NAMALWA (cell line): ENCODE measurements at places on chromosomes 1 and 21.

DNA sequence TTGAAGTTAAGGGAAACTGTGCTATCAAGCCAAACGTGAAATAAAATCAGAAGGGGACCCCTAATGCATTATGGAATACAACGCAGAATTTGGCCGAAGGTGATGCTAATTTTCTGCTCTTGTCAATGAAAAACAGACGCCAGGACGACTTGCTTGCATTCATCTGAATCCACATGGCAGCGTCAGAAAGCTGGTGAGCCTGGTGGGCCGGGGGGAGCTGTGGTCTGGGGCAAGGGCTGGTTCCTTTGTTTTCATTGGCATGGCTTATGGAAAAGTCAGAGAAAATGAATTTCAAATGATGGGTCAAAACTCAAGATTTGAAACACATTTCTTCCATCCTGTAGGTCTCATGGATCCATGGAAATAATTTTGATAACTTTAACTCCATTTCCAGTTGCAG lies 86.4 kb upstream of the RUNX1 start:
- DNase-seq = no peak

DNA sequence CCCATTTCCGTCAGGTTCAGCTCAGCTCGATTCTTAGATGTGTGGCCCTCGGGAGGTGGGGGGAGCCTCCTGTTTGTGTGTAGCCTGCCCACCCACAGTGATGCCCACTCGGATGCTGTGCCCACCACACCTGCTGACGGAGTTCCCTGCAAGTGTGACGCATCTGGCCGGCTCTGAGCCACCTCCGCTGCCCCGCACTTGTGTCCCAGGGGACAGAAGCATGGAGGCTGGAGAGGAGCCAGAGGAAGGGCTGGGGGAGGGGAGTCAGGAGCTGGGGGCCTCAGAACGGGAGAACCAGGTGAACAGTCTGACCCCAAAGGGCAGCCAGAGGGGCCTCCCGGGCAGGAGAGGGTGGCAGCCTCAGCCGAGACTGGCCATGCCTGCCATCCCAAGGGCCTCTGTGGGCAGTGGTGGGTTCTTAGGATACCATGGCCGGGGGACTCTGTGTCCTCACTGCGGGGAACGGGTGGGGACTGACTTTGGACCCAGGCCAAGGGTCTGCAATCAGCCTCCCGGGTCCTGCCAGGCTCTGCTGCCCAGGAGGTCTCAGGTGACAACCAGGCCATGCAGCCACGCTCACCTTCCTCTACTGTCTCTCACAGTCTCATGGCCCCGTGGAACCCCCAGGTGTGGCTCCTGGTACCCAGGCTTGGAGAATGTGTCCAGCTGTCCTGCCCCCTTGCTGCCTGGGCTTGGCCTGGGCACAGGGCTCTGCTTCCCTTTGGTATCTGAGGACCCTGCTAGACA lies 267.2 kb upstream of the VAMP3 start:
- DNase-seq = no peak

GRCh38 chr21:38293765-38294164 lies 37.0 kb downstream of the KCNJ15 start:
- no peak for DNase-seq

- DNase-seq = no peak
Observed at GRCh38 chr1:3822421-3822820, 26.1 kb upstream of the LRRC47 start.

GRCh38 chr1:7267493-7267892 lies 482.2 kb downstream of the CAMTA1 start:
- DNase-seq = no peak

- DNase-seq = peak; percentile 75
Observed at GRCh38 chr1:151175863-151176262, at the start of gene TMOD4. Gene TMOD4, minus strand, starts transcription at chr1:151175981. Its CDS starts 1,106 bp downstream, at chr1:151174875.

DNA sequence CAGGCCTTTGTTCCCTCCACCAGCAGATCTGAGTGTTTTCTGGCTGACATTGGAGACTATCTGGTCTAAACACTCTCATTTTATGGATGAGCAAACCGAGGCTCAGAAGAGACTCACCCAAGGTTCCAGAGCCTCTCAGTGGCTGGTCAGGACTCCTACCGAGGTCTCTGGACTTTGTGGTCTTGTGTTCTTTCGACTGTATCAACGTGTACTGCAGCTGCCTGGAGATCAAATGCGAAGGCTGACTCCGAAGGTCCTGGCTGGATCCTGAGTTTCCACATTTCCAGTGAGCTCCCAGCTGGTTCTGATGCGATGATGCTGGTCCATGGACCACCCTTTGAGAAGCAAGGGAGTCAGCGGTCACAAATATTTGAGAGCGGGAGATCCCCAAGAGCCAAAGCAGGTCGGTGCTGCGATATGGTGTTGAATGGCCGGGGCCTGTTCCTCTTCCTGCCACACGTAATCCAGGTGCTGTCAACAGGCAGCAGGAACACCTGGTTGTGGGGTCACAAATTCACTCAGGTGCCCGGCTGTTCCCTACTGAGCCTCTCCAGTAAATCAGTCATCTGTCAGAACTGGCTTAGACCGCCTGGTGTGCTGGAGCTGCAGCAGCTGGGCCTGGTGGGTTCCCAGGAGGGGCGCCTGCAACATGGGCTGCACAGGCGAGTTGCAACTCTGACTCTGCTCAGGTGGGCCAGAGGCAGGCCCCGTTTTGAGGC lies 94.8 kb upstream of the USP24 start:
- no peak for DNase-seq

DNA sequence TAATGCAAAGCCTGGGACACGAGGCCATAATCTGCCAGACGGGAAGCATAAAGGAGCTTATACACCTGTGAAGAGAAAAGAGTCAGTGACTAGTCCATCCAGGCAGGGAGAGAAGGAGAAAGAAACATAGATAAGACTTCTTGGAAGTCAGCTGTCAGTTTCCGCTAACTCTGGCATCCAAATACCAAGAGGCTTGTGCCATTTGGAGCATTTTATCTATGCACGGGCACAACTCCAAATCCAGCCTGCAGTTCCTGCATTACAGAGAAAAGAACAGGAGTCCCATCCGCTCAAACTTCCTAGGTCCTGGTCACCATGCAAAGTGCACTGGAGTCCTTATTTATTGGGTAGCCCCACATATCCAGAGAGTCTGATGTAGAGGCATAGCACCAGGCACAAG lies 27.9 kb downstream of the SEC16B start:
- DNase-seq = no peak

DNA sequence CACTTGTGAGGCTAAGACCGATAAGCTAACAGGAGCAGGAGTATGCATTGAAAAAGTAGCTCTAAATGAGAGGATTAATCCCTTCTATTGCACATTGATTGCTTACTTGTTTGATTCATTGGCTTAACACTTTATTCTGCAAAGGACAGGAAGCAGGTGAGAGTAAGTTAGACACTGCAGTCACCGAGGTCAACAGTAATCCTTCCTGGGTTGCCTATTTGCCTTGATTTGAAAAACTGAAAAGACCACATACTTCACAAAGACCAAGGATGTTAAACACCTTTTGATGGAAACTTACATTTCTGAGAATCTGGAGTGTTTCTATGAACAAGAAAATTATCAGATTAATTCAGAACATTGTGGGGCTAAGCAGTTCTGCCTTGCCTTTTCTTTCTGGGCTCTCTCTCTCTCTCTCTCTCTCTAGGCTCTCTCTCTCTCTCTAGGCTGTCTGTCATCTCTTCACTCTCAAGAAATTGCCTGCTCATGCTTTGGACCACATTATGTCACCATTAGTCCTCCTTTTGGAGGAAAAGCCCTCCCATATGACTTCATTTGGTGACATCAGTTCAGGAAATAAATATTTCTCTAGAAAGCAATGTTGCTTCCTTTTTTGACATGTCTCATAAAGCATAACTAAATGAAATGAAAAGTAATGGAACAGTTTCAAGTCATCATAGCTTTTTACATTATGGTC lies 103.8 kb downstream of the TNFSF18 start:
- DNase-seq = no peak

- no peak for DNase-seq
Observed at GRCh38 chr1:84398175-84399155, at the start of gene DNASE2B. Gene DNASE2B, plus strand, starts transcription at chr1:84398484. Its CDS starts 81 bp downstream, at chr1:84398565.

DNA sequence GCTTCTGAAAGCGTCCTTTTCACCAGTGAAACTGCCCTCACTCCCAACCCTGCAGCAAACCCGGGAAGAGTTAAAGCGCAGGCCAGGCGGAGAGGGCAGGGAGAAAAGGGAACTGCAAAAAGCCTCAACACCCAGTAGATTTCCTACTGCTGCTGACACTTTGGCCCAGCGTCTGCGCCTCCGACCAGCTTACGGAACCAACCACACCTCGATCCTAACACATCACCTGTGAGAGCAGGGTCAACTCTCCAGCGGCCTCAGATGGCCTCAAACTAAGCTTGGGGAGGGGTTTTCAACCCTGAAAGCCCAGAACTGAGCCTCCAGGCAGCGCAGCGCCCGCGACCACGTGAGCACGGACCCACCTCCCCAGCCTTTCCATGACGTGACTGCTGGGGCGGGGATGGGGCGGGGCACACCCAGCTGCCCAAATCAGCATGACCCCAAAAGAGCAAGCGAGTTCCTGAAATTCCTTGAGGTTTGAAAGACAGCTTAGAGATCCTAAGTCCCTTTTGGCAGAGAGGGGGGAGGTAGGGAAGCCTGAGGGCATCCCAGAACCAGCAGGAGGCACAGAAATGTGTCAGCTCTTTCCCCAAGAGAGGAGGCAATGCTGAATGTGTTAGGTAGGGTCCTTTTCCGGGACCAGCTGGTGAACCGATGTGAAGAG lies 59.1 kb downstream of the ITPKB start:
- peak; percentile 92 for DNase-seq

DNA sequence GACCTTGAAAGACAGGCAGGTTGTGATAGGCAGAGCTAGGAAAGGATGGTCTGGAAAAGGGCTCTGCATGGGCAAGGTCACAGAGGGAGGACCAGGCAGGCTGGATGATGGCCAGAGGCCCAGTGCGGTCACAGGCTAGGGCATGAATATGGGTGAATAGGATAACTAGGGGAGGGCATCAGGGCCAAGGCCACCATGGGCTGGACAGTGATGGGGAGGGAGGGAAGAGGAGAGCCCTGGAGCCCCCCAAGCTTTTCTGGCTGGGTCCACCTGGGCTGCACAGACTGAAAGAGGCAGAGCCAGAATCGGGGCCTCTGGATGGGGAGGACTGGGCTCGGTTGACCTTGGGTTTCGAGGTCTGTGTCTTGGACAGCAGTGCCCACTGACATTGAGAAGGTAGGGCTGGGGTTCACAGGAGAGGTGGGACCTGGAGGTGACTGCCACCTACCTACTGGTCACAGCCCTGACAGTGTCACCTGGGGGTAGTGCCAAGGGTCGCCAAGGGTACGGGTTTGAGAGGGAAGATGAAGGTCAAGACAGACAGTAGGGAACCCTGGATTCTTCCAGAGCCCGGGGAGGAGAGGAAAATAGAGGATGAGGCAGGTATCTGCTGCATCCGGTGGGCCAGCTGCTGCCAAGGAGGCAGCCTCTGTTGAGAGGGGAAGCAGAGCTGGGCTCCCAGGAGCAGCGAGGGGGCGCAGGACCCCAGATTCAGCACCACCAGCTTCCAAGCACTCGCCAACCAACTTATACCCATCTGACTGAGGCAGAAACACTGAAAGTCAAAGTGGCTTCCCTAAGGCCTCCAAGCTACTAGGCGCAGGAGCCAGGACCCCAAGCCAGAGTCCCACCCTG lies 6.1 kb upstream of the NPHP4 start:
- no peak for DNase-seq

GRCh38 chr1:196372896-196373536 lies 235.2 kb downstream of the KCNT2 start:
- DNase-seq = peak; percentile 67

- no peak for DNase-seq
Observed at GRCh38 chr1:9062021-9062471, 7.4 kb downstream of the SLC2A5 start.

DNA sequence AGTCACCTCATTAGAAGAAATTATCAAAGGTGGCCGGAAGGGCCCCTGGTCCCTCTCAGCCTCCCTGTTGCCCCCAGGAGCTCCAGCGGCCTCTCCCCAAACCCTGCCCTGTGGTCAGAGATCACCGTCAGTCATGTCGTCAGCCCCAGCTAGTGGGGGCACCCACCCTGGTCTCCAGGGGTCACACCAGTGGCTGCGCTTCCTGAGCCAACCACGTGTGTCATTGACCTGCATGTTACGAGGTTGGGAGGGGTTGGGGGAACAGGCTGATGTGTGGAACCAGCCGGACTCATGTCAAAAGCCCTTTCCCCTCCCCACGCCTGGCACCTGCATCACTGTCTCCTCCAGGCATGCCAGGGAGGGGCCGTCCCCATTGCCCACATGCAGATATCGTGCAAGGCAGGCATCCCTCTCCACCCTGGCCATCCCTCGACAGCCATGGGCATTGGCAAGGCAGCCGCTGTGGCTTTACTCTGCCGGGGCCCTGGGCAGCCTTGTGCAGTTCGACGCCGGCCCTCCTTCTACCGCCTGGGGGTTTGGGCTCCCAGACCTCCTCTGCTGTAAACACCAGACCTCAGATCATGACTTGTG lies 128.7 kb downstream of the CRYAA start:
- DNase-seq = no peak

DNA sequence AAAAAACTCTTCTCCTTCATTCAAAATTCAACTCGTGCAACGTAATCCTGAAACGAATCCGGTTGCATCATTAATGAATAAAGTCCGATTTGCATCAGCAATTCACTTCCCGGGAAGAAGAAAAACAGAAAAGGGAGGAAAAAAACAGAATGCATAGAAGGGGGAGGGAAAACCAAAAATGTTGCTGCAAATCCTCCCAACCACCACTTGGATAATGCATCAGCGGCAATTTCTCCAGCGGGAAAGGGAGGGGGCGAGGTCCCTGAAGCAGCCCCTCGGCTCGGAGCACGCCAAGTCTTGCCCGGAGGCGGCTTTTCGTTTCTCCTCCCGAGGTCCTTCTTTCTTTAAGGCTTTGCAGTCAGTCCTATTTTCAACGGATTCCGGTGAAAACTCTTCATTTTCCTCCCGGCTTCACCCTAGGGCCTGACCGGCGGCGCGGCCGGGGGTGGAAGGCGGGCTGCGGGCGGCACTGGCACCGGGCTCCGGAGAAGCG lies 723 bp downstream of the CDC42BPA start:
- DNase-seq = no peak

DNA sequence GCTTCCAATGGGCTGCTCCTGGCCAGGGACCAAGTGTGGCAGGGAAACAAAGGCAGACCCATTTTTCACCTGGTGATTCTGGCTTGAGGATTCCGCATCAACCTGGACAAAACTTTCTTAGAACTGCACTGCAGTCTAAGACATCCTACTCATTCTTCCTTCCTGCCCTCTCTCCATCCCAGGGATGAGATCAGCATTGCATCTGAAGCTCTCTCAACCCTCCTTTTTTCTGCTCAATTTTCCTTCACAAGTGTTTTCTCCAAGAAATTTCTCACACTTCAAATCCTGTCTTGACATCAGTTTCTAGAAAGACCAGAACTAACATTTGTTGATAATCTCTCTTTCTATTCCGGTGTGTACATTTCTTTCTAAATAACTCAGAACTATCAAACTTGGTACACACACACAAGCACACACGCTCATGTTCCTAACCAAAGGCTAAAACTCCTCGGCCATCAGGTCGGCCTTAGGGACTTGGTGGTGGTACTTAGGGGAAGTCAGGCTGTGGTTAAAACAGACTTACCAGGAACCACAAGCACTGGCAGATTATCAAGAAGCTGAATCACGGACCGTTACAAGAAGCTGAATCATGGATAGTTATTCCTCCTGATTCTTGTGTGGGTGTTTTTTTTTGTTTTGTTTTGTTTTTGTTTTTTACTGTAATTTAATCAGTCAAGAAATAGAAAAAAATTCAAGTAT lies 21.0 kb upstream of the CXADR start:
- DNase-seq = no peak
